ENCODE measurements at places on chromosomes 12 and 14.
A peak's percentile ranks its signal among the peaks of the same experiment; 100 is the strongest.

- no peak for DNase-seq
Measured at GRCh38 chr14:31966896-31967668, 110.0 kb upstream of the ARHGAP5 start.

DNA sequence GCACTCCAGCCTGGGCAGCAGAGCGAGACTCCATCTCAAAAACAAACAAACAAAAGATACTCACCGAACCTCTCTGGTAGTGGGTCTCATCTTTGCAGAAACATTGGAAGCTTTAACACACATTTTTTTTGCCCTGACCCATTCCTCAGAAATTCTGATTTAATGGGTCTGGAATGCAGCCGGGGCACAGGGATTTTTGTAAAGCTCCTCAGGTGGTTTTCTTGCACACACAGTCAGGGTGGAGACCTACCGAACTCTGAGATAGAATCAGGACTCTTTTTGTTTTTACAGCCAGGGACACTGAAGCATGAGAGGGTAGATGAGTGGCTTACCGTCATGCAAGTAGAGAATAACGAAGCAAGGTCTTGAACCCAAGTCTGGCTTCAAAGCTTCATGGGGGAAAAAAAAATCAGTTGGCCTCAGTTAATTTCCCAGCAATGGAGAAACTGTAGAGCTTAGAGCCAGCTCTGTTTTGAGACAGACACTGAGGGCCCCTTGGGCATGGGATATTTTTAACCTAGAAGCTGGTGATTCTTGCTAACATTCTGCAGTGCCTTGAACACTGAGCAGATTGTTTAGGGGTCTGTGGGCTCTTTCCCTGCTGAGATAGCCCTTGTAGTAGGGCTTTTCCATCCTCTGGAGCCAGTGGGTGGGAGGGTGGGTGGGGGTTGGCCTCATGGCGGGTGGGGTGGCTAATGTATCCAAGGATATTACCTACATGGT, 4.8 kb downstream of the RNU4-2 start:
- no peak for DNase-seq

DNA sequence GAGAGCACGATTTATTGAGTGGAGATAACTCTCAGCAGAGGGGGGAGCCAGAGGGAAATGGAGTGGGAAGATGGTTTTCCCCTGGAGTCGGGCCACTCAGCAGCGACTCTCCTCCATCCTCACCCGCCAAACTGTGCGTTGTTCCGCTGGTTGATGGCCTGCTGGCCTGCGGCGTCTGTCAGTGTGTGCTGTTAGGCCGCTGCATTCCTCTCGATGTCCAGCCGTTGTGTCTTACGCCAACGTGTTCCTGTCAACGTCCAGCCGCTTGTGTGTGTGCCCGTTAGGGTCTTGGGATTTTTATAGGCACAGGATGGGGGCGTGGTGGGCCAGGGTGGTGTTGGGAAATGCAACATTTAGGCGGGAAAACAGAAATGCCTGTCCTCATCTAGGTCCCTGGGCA, 69.2 kb downstream of the PTPRQ start:
- DNase-seq: no peak

GRCh38 chr14:95064256-95064655, 93.1 kb downstream of the DICER1 start:
- peak; percentile 11 for DNase-seq

DNA sequence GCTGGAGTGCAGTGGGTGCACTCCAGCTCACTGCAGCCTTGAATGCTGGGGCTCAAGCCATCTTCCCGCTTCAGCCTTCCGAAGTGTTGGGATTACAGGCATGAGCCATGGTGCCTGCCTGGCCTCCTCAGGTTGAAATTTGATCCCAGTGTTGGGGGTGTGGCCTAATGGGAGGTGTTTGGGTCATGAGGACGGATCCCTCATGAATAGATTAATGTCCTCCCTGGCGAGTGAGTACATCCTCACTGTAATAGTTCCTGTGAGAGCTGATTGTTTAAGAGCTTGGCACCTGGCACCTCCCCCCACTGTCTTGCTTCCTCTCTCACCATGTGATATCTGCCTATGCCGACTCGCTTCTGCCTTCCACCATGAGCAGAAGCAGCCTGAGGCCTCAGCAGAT, 84.7 kb downstream of the TSPAN9 start:
- no peak for DNase-seq

GRCh38 chr14:101175731-101176534, 272.4 kb upstream of the RTL1 start:
- DNase-seq: no peak

DNA sequence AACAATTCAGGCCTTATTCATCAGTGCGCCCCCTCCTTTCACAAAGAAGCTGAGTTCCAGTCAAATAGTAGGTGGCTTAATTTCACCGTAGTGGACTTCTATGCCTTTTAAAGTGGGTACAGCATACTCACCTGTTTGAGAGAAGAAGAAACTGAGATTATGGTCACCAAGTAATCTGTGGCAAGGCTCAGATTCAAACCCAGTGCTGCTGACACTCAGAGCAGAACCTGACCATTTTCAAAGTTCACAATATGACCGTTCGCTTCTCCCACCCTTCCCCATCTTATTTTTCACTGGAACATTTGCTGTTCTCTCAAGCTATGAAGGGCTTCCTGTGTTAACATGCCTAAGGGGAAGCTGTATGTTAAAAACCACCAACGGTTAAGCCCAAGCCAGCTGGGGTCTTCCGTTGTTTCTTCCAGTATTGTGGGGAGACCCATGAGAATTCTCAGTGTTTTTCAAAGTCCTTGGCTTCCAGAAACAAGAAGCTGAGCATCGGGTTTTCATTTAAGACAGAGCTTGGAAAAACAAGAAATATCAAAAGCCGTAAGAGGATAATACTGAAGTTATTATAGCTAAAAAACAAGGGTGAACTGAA, 6.1 kb upstream of the PSMA6 start:
- DNase-seq: no peak

- peak; percentile 57 for DNase-seq
Measured at GRCh38 chr12:26226629-26227360, 31.4 kb downstream of the SSPN start.

GRCh38 chr14:61631045-61631687, 64.1 kb upstream of the HIF1A start:
- no peak for DNase-seq

DNA sequence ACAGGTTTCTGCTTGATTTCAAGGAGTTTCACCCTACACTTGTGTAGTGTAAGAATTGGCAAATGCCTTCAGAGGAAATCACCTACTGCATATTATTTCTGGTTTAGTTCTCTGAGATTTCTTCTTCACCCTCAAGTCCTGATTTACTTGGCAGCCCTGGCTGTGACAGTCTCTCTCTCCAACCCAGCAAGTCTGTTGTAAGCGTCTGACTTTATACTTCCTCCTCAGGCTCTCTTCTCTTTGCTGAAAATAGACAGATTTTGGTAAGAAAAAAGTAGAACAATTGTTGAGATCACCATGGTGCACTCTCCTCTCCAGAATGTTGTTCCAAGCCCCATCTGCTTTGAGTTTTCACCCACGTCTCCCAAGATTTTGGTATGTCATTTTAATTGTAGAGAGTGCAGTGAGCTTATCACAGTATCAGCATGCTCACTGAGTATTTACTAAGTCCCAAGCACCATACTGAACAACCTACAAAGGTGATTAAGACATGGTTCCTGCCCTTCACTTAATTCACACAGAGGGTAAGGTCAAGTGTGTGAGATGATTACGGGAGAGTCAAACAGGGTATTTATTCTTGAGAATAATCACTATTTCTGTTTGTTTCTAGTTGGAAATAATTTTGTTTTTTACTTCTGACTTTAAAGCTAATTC, 148.7 kb downstream of the MDGA2 start:
- no peak for DNase-seq
